ENCODE measurements at places on chromosomes 12 and 14.

GRCh38 chr12:88383405-88383804 is 196.9 kb downstream of the KITLG start:
- no peak for DNase-seq

DNA sequence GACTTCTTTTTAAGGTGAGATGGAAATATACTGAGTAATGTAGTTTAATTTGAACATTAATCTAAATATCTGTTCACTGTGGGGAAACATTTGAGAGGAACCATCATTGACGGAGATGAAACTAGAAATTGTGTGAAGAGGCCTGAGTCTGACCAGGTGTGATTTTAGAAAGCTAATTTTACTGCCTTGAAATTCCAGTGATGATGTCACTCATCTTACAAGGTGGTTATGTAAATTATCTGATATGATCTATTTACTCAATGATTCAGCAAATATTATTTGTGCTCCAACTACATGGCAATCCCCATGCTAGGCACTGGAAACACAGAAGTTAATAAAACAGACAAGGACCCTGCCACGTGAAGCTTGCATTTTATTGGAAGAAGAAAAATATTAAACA is 435.7 kb upstream of the DCN start:
- no peak for DNase-seq

DNA sequence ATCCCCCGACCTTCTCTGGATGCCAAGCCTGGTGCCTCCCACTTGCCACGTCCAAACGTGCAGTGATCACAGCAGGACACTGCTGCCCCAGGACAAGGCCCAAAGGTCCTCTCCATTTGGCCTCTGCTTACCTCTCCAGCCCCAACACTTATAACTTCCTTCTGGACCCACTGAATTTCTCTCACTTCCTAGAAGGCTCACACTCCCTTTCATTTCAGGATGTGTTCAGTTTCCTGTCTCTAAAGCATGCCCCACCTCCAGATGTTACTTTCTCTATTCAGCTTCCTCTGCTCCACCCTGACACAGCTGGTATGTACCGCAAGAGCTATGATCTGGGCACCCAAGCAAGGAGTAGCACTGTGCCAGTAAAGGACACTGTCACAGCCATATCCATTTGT is 33.0 kb downstream of the CDKL1 start:
- peak; percentile 70 for DNase-seq

- DNase-seq, result no peak
Measured at GRCh38 chr12:115691123-115691522, 586.4 kb downstream of the MED13L start.

DNA sequence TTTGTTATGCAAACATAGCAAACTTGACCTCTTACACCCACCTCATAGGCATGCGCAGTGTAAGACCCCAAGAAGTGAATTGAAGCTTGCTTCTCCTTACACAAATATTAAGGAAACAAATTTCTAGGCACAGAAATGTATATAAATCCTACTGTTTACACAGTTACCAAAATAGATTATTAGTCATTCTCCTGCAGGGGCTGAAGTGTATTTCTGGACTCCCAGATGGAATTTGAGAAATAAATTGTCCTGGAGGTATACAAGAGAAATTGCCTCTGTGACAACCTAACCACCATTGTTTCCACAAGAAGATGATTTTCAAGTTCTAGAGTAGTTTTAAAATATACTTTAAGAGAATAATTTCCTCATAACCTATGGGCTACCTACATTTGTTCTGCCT is 656.0 kb upstream of the MDGA2 start:
- no peak for DNase-seq

DNA sequence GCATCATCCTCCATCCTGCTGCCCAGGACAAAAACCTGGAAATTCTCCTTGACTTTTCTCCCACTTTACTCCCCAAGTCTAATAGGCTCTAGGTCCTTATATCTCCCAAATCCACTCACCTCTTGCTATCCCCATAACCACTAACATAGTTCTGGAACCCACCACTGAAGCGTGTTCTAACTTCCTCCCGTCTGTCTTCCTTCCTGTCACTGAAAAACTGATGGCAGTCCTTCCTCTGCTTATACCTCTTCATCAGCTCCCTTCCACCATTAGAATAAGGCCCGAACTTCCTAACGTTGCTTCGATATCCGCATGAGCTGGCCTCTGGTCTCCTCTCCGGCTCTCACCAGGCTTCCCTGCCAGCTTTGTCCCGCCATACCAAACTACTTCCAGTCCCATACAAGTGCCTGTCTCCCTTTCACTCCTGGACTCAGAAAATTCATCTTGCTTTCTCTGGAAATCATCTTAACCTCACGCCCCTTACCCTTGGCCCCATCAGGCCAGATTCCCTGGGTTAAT is 63.0 kb upstream of the BCL2L14 start:
- DNase-seq, result peak; percentile 29
